Inflammatory macrophage (primary cell): ENCODE measurements at places on chromosomes 3 and 15.

DNA sequence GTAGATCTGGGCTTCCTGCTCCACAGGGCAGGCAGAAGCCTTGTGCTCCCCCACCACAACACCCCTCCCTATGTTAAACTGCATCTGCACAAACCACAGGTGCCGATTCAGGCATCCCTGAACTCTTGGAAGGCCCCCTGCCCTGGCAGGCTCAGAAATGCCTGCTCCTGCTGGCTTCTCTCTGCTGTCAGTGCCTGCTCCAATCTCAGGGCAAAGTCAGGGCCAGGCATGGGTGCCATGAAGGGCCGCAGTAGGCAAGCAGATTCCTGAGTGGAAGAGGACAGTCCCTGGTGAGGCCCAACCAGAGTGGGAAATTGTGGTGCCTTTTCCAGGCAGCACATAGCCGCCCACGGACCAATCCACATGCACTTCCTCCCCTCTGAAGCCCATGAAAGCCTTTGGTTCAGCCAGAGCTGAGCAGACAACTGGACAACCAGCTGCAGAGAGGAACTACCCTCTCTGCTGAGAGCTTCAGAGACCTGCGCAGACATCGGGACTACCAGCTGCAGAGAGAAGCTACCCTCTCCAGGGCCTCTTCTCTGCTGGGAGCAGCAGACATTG is 13.6 kb downstream of the PRR20G start:
- peak; percentile 70 for DNase-seq

GRCh38 chr15:60513676-60514075 is 34.7 kb upstream of the ICE2 start:
- no peak for DNase-seq

- no peak for DNase-seq
Measured at GRCh38 chr3:101185341-101185740, 135.0 kb downstream of the IMPG2 start.

DNA sequence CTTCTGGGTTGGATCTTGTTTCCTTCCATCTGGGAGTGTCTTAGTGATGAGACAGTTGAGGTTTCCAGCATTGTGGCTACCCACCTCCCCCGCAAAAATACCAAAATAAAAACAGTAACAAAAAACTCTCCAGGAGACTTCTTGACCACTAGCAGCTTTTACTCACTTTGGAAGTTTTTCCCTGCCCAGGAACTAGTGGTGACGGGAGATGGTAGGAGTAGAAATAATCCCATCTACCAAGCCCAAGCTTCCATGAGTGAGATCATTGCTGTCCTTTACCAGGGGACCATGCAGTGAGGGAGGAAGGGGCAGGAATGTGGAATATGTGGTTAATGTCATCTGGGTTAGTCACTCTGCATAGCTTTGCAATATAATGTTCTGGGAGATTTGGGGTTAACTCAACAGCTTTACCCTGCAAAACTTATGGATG is 187.7 kb downstream of the ITPR1 start:
- no peak for DNase-seq
